Left renal cortex interstitium (tissue), 4 donors: ENCODE measurements at places on chromosomes 2 and 18.
A peak's percentile ranks its signal among the peaks of the same experiment; 100 is the strongest.

GRCh38 chr18:74395648-74396154 is 61.4 kb downstream of the DIPK1C start:
- no peak for DNase-seq

- DNase-seq, result peak; percentile 36
Observed at GRCh38 chr2:8049176-8049575, 632.7 kb upstream of the ID2 start.

- no peak for DNase-seq
Observed at GRCh38 chr2:40466935-40467572, 15.2 kb upstream of the SLC8A1 start.

DNA sequence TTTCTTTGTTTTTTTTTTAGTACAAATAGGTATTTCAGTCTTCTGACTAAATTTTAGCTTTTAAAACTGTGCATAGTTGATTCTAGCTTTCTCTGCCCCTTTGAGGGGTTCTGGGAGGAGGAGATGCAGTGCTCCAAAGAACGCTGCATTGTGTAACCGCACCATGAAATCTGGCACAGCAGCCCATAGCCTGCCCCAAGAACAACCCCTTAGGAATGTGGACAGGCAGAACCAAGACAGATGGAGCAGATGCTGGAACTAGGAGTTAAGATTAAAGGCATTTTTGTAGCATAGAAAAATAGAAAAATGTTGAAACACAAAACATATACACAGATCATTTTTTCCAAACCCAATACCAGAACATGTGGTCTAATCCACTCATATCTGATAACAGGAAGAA is 187.5 kb downstream of the SCG2 start:
- no peak for DNase-seq

DNA sequence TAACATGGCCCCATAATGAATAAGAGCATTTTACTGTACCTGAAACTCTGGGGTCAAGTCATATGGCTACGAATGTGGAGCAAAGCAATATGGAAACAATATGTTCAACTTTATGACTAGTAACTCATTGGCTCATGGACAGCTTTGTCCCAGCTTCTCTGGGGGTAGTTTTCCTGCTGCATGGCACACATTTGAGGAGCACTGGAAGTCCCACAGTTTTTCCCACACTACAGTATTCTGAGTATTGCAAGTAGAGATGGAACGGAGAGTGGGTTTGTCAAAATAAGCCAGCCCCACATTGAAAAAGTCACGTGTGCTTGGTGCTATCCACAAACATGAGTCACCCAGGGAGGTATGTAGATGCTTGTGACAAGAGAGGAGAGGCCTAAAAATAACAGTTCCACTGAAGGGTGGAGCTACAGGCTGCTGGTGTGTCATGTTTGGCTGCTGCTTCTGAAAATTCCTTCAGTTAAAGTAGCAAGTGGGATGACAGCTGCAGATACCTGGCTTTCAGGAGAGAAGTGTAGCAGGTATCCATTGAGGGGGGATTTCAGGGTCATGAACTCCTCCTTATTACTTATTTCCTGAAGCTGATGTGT is 48.2 kb upstream of the CTAGE1 start:
- DNase-seq, result no peak

GRCh38 chr2:45652090-45653031 is 886 bp downstream of the PRKCE start:
- no peak for DNase-seq

- no peak for DNase-seq
Observed at GRCh38 chr2:66602341-66602740, 167.4 kb downstream of the MEIS1 start.
